ENCODE measurements at places on chromosomes 2 and 18. TPM values are rescaled to one million over a fixed set of nuclear protein-coding genes. Genes with fewer than 3 reads are reported as not detected.

DNA sequence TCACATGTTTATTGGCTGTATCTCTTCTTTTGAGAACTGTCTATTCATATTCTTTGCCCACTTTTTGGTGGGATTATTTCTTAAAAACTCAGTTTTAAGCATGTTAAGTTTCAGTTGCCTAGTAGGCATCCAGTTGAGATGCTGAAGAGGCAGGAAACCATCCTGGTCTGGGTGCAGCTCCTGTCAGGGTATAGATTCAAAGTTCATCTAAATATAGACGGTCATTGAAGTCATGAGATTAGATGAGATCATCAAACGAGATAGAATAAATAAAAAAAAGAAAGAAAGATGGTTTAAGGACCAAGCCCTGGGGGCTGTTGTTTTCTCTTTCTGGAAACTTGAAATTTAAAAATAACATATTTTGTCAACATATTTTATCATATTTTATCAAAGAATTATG is 9.2 kb upstream of the DNAH7 start:
- H3K4me3 ChIP-seq, result no peak overlapping the region
- no peak for DNase-seq
- H3K36me3 ChIP-seq, result no peaks in the 10 kb centered on the region

DNA sequence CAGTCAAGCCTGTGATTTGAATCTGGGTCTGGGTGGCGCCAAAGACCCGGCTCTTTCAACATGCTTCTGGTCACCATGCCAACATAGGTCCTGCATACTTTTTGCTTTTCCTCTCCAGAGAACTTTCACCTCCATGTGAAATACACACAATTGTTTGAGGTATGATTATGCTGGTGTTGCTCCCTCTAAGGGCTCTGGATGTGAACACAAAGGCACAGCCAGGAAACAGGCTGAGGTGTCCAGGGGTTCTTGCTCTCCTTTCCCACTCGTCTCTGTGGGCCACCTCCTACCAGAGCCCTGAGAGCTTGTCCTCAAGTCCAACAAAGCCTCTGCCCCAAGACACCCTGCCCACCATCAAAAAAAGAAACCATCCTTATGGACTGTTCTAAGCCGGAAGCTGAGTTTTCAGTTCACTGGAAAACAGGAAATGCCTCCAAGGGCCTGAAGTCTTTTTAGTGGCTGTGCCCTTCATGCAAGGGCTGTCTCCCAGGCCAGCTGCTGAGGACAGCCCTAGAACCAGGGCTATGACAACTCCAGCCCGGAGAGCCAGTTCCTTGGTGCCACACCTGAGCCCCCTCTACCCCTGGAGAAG is 100.2 kb upstream of the EPAS1 start:
- no peak for DNase-seq
- H3K36me3 ChIP-seq, result no peaks in the 10 kb centered on the region
- no peaks in the 10 kb centered on the region for H3K27me3 ChIP-seq

DNA sequence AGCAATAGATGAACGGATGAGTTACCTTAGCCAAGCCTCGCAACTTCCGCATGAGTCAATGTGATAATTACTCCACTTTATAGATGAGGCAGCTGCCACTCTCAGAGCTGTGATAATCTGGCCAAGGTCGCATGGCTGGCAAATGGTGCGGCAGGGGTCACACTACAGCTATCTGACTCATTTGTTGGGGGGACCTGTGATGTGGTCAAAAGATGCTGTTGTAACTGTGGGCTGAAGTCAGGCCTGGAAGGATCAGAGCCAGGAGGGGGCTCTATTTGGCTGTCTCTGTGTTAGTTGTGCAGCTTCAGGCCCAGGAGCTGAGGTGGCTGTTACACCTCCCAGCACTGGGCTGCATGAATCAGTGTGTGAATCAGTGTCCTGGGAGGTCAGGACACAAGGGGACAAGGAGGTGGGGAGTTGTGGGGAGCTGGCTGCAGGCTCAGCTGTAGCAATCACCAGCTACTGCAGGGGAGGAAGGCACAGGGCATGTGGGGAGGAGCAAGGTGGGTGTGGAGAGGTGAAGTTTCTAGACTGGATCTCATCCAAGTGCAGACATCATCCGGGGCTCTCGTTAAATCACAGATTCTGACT is 33.1 kb downstream of the NGEF start:
- H3K27me3 ChIP-seq, result no peaks in the 10 kb centered on the region
- no peaks in the 10 kb centered on the region for H3K36me3 ChIP-seq
- H3K27ac ChIP-seq, result no peak overlapping the region
- no peak overlapping the region for H3K4me3 ChIP-seq
- H3K4me1 ChIP-seq, result no peaks in the 10 kb centered on the region
- DNase-seq, result no peak

STK16 gene
- 4.4 TPM for total RNA-seq

TCF23 gene
- 0.20 TPM for total RNA-seq

BOLL gene
- total RNA-seq, result 2.7 TPM

ACOXL gene
- not detected for total RNA-seq
